Activated T-helper 1 cell treated with anti-CD3 and anti-CD28 coated beads, Interleukin-12 subunit alpha, Interleukin-12 subunit beta, Interleukin-2, Interleukin-4 antibody, amounts not matched to agents 30 ng/mL and 10 ng/mL and 1 ng/mL, durations not matched to agents 14 hours and 24 hours and 36 hours (primary cell): ENCODE measurements at places on chromosomes 11 and 22. TPM values are rescaled to one million over a fixed set of nuclear protein-coding genes. Genes with fewer than 3 reads are reported as not detected.

Gene SLC22A12
- not detected in 2 replicates for total RNA-seq

Gene SMIM35
- total RNA-seq, result 0.10 and 0.16 TPM in 2 replicates

DNA sequence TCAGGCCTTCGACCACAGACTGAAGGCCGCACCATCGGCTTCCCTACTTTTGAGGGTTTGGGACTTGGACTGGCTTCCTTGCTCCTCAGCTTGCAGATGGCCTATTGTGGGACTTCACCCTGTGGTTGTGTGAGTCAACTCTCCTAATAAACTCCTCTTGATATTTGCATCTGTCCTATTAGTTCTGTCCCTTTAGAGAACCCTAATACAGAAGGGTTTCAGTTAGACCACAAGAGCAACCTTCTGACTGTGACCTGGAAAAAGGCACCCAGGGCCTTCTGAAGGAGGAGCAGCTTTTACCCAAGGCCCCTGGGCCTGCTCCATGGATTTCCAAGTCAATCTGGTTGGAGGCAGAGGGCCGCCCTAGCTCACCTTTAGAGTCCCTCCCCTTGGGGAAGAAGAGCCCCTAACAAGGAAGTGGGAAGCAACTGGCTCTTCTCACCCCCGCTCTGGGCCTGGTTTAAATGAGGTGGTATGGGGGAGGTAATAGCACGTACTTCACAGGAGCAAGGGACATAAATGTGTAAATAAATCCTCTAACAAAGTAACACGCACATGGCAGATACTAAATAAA lies 11.2 kb upstream of the CHST1 start:
- DNase-seq, result no peak

DNA sequence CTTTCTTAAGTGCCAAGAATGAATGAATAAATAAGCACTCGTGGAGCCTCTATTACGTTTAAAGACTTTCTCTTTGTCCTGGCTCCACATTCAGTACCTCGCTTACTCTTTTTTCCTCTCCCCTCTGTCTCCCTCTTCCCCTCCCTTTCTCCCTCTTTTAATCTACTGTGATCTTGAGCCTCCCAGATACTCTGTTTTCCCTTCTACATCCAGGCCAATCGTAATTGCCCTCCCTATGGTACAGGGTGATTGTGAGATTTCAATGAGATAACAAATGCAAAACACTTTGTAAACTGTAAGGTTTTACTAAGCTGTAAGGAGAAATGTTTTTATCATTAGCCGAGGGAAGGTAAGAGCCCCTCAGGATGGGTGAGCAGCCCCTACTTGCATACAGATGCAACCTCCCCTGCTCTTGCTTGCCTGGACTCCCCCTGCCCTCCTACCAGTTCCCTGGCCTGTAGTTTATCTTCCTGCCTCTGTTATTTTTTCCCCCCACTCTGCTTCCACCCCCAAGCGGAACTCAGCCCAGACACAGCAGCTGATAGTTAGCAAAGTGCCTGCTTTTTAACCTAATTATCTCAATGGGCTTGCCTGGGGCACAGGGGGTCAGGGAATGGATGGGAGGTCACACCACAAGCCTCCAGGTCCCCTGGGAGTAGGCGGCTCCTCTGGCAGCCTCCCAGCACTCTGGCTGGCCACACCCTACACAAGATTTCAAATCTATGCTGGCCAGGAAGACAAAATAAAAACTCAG lies 76.9 kb upstream of the CADM1 start:
- no peak for DNase-seq

- no peak for DNase-seq
These were observed 97.0 kb downstream of the SYT9 start for GRCh38 chr11:7348432-7349304.

DNA sequence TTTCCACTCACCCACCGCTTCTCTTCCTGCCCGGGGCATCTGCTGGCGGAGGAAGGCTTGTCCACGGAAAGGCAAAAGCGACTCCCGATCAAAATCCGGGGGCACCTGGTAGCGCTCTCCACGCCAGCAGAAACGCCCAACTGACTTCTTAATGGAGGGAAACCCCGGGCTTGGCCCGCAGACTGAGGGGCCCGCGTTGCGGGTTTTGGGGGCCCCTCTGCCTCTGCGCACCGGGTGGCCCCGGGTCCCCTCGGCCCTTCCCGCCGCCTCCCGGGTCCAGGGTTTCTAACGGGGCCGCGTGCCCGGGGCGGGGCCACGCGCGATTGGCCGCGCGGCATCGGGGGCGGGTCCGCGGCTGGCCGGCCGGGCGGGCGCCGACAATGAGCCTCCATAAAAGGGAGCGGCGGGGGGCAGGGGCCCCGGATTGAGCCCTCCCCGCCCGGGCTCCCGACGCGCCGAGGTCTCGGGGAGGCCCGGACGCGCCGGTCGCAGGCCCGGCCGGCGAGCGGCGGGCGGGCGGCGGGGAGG lies at the start of gene SPINDOC:
Gene SPINDOC, plus strand, starts transcription at position 422 of the 528 bp plus-strand sequence. CDS start 231 bp downstream, outside the sequence.
- peak; percentile 78 for DNase-seq

Gene DGCR6
- total RNA-seq, result 0.71 and 1.1 TPM in 2 replicates
